Activated CD4-positive, alpha-beta T cell treated with anti-CD3 and anti-CD28 coated beads, Interleukin-2, amount 50 U/mL, for 48 hours (primary cell): ENCODE measurements at places on chromosomes 1 and 21.

DNA sequence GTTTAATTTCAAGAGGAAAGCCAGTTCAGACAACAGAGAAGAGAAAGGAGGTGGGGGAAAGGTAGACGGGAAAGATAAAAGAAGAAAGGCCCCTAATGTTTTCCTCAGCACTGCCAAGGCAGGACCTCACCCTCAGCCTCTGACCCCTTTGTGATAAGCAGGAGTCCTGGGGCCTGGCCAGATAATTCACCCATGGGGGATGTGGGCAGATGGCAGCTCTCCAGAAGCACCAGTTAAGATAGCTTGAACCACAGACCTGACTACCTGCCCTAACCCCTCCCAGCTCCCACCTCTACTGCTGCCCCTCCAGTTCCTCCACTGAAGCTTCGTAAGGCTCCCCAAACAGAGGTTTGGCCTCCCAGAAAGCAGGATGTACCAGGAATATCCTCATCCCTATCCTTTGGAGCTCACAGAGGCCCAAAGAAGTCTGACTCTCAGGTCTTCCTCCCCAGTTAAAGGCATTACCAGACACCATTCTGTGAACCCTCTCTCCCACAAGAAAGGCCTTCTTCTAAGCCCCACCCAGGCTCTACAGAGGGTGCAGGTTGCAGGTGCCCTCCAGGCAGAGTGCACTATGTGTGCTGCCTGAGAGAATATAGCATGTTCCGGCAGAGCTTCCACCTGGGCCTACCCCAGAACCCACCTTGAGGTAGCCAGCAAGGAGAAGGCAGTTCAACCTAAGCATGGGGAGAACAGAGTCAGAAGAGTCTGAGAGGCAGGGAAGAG, 9.2 kb upstream of the SNAPIN start:
- no peak for DNase-seq

GRCh38 chr1:151847867-151848596, 5.5 kb downstream of the THEM5 start:
- no peak for DNase-seq

DNA sequence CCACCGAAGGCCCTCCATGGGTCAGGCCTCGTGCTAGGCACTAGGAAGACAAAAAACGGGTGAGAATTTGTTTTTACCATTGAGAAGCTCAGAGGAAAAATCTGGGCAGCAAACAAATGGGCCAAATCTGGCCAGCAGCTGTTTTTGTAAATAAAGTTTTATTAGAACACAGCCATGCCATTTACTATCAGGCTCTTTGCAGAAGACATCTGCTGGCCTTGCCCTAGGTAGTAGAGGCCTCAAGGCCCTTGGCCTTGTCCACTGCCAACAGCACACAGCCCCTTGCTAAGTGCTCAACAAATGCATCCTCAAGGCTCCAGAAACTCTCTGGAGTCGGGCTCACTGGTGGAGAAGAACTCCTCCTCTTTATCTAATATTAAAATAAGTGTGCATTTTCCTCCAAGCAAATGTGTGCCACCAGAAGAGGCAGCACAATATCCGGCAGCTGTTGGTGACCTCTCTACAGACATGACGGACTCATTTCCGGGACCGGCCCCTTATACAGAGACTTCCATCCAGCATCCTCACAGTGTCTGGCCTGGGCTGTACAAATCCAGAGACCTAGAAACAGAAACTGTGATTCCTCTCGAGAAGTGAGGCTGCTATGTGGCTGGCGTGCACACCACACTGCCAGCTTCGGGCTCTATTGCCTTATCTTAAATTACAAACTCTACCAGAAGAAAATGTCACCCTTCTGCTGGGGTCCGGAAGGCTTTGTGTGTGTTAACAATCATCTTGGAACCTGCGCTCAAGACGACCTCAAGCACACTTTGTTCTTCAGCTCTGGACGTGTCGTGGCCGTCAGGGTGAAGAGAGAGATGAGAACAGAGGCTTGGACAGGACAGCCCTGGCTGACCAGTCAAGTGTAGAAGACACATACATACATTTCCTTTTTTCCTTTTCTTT, 203.9 kb downstream of the TOMM20 start:
- no peak for DNase-seq

- DNase-seq, result no peak
Observed at GRCh38 chr1:157409927-157410326, 142.4 kb downstream of the FCRL5 start.

- no peak for DNase-seq
Observed at GRCh38 chr21:38027901-38028498, 111.7 kb upstream of the KCNJ6 start.

DNA sequence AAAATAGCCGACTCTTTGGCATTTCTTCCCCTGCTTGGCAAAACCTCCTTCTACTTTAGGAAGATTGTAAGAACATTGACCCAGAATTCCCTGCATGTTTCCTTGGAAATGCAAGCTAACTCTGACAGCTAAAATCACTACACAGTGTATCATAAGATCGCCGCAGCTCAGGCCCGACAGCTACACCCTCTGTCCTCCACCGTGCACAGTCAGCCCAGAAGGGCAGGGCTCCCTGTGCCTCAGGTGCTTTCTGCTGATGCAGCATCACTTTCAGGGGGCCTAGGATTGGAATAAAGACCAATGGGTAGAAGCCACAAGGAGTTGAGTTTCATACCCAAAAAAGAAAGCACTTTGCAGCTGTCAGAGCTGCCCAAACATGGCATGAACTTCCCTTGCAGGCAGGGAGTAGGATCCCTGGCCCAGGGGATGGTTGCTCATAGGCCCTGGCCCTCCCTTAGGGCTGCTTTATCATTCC, 145.3 kb downstream of the SEC16B start:
- no peak for DNase-seq

- DNase-seq, result peak; percentile 68
Observed at GRCh38 chr1:154970631-154971340, at the start of gene SHC1. Gene SHC1 (minus strand): TSS chr1:154970747. CDS start chr1:154970526, 221 bp downstream.

DNA sequence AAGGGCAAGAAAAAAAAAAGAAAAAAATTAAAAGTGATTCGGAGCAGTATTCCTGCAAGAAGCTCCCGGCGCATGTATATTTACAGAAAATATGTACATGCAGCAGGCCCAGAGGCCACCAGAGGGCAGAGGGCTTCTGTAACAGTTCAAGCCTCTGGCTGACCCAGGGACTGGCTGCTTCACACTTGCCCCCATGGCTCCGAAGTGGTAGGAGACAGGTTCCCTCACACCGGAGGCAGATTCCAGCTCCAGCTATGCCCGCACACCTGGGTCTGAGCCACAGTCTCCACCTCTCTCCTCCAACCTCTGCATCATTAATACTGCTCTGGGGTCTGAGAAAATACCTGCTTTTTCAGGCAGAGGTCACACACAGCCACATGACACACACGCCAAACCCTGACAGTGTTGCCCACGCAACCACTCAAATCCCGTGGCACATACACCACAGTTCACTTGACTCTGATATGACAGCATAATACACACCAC, 2.2 kb upstream of the ARHGAP30 start:
- DNase-seq, result peak; percentile 64

GRCh38 chr1:212951947-212952640, 1.8 kb downstream of the VASH2 start:
- DNase-seq, result no peak

GRCh38 chr1:81298266-81298665, 502.5 kb upstream of the ADGRL2 start:
- DNase-seq, result no peak

DNA sequence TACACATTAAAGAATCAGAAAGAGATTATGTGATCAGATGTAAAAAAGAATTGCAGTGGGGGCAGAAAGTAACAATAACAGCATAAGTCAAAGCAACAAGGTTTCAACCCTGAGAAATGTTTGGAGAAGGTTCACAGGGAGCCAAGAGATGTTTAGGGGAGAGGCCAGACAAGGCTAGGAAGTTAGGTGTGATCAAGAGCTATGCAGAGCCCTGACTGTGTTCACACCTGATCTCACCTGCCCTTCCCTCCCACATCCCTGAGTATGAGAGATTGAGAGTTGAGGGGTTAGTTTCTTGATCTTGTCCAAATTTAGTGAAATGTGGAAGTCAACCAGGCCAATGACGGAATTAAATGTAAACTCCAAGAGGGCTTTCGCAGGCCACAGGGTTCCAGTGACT, 10.2 kb downstream of the PTPN14 start:
- DNase-seq, result no peak

DNA sequence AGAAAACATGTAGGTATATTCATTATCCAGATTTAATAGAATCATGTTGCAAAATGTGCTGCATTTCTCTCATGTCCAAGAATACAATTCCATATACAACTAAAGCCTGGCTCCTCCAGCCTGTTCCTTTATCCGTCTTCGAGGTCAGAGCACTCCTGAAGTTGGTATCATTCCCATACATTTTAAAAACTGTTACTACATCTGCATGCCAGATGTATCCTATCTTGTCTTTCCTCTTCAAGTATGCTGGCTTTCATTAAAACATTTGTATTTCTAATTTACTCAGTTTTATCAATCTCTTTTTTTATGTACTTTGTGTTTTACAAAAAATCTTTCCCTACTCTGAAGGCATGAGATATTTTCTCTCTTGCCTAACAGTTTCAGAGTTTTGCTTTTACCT, 536.6 kb upstream of the USP24 start:
- DNase-seq, result no peak

DNA sequence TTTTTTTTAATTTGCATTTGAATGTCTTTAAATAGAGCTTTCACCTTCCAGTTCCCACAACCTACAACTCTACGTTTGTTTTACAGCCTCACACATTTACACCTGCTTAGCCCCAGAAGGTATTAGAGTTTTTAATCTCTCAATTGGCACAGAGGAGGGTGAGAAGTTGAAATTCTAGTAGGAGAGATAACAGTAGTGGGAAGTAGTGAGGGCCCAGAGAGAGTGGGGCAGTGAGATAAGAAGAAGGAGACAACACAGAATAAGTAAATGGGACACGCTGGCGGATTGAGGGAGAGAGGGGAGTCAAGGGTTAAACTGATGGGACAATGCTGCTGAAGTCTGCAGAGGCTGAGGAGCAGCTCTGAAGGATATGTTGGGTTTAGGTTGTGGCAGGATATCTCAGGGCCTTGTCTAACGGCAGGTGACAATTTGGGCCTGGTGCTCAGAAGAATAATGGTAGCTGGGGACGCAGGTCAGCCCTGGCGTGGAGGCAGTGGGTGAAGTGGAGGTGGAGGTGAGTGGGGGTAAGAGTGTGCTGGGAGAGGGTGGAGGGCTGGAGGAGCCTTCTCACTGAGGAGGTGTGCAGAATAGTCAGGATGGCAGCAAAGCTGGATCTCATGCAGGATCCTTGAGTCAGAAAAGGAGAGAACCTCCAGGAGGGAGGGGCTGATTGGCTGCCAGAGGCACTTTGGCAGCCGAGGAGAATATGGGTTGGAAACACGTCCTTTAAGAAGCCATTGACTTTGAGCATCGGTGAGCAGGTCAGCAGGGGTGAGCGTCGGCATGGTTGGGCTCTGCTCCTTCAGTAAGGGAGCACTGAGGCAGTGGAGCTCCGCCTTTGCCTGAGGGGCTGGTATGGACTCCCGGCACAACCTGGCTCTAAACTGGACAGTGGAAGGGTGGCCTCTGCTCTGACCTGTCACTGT, 72.9 kb downstream of the SYT6 start:
- no peak for DNase-seq

DNA sequence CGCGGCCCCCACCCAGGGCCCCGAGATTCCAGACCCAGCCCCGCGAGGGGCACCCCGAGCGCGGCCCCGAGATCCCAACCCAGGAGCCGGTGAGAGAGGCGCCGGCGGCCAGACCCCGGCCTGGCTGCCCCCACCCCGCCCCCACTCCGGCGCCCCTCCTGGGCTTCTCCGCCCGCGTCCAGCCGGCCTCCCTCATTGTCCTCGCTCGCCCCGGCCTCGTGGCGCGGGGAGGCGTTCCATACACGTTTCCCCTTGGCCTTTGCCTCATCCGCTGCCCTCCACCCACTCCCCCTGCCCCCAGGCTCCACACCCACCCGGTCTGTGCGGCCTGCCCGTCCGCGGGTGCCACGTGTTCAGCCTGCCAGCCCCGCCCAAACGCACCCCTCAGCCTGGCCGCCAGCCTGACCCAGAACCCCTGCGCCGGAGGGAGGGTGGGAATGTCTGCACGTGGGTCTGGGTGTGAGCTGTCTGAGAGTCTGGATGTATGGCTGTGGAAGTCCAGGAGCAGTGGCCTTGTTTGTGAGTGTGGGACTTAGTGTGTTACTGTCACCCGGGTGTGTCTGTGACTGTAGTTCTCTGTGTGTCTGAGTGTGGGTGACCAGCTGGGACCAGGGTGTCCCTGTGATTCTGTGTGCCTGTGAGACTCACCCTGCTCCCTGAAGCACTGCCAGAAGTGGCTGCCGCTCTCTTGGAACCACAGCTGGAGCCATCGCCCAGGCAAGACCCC, 681 bp downstream of the B4GALT2 start:
- DNase-seq, result peak; percentile 54

DNA sequence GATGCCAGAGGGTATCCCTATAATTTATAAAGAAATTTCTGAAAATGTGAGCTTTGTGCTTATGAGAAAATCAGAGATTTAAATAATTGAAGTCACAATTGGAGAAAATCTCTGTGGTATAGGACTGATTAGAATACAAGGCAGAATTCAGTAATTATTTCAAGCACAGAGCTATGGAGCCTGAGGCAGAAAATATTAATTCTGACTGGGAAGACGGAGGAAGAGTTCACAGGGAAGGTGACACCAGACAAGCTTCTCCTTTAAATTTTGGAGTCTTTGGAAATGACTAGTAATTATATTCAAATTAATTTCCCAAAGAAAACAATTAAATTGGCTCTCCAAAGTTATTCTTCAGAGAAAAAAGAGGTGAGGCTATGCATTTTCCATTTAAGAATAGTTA, 121.5 kb downstream of the CHRM3 start:
- DNase-seq, result no peak

GRCh38 chr1:191536791-191537429, 621.4 kb upstream of the RGS18 start:
- DNase-seq, result no peak

DNA sequence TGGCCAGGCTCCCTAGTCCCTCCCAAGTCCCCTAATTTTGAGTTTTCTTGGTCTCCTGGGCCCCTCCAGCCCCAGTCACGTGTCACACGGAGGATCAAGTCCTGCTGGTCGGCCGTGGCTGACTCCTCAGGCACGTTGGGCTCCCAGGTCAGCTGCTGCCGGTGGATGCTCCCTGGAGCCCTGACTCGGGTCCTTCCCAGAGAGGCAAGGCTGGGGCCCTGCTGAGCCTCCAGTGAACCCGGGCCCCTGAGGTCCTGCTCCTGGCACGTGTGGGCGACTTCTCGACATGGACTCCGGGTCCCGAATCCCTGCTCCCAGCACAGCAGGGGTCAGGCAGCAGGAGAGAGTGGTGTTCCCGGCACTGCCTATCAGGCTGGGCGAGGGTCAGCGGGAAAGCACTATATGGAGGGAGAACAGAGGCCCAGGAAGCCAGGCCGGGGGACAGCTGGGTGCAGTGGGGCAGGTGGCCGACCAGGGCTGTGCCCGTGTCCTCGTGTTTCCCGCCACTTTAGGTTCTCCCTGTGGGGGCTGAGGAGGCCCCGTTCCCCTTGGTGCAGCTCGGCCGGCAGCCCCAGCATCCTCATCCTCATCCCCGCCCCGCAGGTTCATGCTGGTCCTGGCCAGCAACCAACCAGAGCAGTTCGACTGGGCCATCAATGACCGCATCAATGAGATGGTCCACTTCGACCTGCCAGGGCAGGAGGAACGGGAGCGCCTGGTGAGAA, 13.2 kb downstream of the TMEM240 start:
- DNase-seq, result no peak
